Caco-2 (cell line): ENCODE measurements at places on chromosomes 6 and 20. TPM values are rescaled to one million over a fixed set of nuclear protein-coding genes. Genes with fewer than 3 reads are reported as not detected.
A peak's percentile ranks its signal among the peaks of the same experiment; 100 is the strongest.

The MPIG6B gene
- not detected in 2 replicates for total RNA-seq

The FIG4 gene
- total RNA-seq: 7.3 and 7.9 TPM in 2 replicates

The ELOVL2 gene
- not detected in 2 replicates for total RNA-seq

DNA sequence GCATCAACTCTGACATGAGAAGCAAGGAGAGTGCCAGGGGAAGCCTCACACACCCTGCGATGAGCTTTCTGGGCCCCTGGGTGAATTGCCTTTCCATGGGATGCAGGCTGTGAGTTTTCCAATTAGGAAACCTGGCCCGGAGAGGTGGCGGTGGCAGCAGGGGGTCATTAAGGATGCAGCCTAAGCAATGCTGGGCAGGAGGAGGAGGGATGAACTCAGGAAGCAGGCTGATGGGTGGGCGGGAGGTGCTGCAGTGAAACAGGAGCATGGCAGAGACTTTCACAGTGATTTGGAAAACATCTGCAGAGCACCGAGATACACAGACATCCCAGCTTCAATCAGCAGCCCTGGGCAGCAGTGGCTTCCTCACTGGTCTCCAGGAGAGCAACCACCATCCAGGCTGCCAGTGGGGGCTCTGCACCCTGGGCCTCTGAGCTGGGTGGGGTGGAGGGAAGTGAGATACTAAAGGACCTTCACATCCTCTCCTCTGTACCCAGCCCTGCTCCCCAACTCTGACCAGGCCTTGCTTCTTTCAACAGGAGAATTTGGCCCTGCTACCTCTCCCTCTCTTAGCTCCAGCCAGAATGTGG lies 44.9 kb downstream of the LRFN2 start:
- DNase-seq: no peak

- peak; percentile 30 for DNase-seq
Measured at GRCh38 chr6:107716688-107717089, 107.4 kb downstream of the SCML4 start.

GRCh38 chr6:113377362-113377942 lies 479.7 kb upstream of the MARCKS start:
- DNase-seq: no peak

DNA sequence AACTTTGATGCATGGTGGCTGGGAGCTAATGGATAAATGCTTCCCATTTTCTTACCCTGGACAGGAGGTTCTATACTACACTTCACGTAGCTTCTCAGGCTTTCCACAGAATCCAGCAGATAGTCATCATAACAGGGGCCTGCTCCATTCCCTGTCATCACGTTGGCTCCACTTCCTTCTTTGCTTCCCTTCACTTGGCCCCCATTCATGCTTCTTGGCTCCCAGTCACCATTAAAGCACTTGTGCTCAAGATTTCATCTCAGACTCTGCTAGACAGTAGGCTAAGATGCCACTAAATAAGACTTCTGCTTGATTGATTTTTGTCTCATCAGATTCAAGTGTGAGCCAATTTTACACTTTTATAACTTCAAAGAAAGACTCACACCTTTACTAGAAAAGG lies 134.5 kb upstream of the ENPP5 start:
- DNase-seq: no peak

- DNase-seq: no peak
Measured at GRCh38 chr6:148271711-148272439, 70.8 kb upstream of the SASH1 start.
